ENCODE measurements at places on chromosomes 6 and 20.

DNA sequence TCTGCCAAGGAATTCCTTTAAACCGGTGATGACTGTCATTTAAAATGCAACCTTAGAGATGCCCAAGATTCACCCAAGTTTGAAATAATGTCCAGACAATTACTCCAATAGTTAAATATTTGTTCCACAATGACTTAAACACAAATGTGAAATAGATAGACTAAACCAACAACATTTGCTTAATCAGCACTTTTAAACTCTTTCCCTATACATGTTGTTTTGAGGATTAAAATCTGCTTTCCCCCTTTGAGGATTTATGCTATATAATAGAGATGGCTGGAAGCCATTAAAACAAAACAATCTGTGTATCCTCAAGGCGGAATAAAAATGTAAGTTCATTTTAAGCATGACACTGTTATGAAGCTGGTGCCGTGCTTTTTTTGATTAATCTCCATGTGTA is 297.8 kb upstream of the RSPO3 start:
- DNase-seq, result no peak

GRCh38 chr6:34437644-34437970 is 11.7 kb upstream of the RPS10 start:
- no peak for DNase-seq

DNA sequence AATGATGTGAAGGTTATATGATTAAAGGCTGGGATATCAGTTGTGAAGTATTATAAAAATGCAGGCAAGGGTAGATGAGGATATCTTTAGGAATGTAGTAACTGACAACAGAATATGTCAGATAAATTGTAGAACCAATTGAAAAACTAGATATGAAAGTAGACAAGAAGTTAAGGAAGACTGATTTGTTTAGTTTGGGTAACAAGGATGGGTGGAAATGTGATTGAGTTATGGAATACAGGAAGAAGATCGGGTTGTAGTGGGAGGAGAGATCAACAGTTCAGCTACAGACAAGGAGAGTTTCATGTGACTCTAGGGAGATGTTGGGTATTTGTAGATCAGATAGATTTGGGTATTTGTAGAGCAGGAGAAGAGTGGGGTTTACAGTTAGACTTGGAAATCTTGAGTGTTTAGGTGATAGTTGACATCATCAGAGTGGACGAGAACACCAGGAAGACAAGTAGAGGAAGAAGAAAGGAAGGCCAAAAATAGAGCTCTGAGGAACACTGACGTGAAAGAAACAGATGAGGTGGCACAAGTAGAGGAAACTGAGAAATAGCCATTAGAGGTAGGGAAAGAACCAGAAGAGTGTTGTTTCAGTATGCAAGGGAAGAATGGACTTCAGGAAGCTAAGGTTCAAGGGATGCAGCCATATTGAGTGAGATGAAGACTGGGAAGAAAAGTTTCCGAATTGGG is 12.1 kb upstream of the TSPYL1 start:
- no peak for DNase-seq

GRCh38 chr6:111846066-111846465 is 27.2 kb downstream of the FYN start:
- no peak for DNase-seq

GRCh38 chr20:19835533-19836222 is 77.6 kb downstream of the RIN2 start:
- no peak for DNase-seq

- no peak for DNase-seq
Measured at GRCh38 chr6:35544769-35545361, 32.2 kb upstream of the TULP1 start.

DNA sequence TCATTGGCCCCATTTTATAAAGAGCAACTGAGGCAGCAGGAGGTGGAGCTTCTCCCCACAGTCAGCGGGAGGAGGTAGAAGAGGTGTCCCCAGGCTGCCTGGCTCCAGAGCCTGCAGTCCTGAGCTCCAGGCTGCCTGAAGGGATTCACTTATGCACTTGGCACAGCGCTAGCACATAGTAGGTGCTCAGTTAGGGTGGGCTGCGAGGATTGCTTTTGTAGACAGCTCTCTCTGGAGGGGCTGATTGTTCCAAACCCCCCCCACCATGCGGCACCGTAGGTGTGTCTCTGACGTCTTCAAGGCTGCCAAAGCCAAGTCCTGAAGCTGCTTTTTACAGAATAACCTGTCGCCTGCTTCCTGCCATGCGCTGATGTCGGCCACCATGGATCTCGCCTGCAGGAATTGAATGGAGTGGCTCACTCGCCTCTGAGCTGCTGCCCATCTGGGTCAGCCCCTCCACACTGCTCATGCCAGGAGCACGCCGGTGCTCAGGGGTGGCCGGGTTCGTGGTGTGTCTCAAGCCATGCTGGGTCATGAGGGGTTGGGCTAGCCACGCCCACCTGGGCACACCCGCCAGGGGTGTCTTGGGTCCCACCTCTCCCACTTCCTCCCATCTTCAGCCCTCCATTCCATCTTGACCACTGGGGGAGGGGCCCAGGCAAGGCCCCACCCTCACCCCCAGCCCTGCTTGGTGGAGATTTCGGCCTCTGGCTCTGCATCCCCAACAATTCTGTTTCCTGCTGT is 59.8 kb downstream of the BCAS4 start:
- DNase-seq, result no peak

GRCh38 chr20:48060841-48061720 is 275.8 kb upstream of the SULF2 start:
- no peak for DNase-seq

DNA sequence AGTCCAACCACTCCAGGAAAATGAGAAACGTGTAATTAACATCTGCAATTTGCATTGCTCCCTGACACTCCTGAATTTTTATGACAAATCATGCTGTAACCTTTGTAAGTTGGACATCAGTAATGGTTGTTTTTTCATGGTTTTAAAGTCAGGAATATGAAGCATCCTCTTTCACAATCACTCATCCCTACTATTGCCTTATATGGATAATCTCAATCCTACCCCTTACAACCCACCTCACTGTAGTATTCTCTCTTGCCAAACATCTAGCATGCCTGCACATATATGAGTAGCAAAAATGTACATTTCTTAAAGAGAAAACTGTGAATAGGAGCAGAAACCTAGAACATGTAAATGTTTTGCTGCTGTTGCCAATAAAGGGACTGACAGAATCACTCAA is 729.5 kb downstream of the KIF16B start:
- DNase-seq, result no peak

DNA sequence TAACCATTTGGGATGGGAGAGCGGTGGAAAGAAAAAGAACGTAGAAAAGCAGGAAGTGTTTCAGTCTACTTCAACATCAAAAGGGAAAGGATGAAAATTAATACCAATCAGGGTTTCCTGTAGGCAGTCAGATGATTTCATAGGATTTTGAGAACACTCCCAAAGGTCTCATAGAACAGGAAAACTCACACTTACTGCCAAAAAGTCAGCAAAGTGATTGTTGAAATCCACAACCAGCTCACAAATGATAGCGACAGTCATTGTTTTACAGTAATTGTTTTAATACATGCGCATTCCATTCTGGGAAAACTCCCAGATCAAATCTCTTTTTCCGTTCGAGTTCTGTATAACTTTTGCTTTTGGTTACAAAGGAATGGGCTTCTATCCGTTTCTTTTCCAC is 5.3 kb upstream of the CNKSR3 start:
- no peak for DNase-seq

GRCh38 chr6:15426395-15426794 is 180.5 kb downstream of the JARID2 start:
- no peak for DNase-seq

DNA sequence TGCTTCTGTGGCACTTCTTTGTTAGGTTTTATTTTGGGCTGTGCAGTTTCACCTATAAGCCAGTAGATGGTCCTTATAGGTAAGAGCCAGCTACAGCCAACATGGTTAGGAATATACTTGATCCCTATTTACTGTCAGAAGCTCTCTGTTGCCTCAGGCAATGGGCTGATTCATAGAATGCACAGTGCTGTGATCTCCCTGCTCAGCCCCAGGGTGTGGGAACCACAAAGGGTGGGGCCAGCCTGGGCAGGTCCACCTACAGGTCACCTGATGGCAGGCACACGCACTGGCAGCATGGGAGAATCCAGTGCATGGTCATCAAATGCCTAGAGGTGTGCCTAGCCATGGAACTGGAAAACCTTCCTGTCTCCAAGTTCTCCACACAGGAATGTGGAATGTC is 191.9 kb downstream of the MOXD1 start:
- no peak for DNase-seq

- DNase-seq, result no peak
Measured at GRCh38 chr6:168892031-168892430, 361.6 kb downstream of the THBS2 start.

DNA sequence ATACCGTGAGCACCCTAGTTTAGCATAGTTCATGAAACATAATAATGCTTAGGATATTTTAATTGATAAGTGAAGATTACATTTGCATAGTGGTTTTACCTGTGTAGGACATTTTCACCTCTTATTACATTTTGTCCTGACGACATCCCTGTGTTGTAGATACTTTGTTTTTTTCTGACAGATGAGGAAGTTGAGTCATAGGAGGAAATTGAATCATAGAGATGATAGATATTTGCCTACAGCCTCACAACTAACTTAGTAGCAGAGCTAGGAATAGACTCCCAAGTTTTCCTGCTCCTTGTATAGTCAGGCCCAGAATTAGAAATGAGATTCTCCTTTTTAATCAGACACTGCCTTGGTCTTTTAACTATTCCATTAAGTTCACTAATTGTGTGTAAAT is 100.5 kb upstream of the SUPT3H start:
- no peak for DNase-seq

DNA sequence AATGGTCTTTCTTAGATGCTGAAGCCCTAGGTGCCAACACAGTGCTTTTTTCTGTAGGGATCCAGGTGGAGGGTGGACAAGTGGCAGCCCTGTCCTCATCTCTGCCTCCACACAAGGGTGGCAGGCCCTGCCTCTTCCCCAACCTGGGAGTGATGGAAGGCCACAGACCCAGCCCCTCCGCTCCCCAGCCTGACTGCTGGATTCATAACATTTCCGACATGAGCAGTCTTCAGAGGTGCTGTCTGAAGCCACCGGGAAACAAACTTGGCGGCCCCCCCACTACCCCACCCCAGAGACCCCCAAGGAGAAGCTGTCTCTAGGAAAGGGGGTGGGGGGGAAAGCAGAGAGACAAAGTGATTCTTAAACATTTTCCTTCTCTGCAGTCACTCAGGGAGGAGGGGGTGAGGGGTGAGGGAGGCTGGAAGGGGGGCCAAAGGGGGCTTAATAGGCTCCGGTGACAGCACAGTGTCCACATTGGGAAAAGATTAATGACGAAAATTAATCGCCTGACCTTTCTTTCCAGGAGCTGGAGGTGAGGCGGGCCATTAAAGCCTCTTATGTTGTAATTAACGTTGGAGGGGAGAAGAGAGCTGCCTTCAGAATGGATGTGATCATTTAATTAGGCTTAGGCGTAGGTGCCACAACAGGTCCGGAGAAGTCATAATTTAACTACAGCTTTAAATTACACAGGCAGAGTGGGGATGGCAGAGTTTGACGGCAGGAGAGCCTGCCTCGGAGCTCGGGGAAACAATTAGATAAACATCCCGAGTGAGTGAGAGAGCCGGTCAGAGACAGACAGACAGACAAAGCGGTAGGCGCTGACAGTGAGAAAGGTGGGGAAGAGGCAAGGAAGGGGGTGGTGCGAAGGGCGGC is 76.8 kb upstream of the FOXP4 start:
- DNase-seq, result no peak

- DNase-seq, result no peak
Measured at GRCh38 chr20:59947376-59947775, 7.2 kb downstream of the FAM217B start.

DNA sequence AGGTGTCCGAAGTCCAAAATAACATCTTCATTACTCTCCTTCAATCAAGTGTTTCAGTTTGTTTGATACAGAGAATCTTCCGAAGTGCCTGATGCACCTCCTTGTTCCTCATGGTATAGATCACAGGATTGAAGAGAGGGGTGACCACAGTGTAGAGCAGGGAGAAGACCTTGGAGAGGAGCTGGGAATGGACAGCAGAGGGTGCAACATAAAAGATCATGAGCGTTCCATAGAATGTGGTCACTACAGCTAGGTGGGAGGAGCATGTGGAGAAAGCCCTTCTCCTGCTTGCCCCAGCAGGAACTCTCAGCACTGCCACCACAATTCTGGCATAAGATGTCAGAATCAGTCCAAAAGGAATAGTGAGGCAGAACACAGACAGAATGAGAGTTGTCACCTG is 11.9 kb downstream of the OR12D1 start:
- DNase-seq, result no peak

DNA sequence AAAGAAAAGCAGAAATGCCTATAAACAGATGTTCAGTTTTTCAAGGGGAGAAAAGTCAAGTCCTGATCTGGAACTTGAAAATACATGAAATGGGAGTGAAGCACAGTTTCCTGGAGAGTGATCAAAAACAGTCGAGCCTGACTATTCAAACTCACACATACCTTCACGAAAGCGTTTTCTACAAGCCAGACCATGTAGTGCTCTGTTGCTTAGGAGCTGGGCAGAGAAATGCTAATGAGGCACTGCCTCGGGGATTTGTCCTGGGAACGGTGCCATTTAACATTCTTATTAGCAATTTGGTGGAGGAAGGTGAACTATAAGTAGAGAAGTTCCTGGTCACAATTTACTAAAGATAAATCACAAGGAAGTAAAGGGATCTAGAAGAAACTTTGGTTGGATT is 5.9 kb downstream of the NHSL1 start:
- DNase-seq, result no peak

DNA sequence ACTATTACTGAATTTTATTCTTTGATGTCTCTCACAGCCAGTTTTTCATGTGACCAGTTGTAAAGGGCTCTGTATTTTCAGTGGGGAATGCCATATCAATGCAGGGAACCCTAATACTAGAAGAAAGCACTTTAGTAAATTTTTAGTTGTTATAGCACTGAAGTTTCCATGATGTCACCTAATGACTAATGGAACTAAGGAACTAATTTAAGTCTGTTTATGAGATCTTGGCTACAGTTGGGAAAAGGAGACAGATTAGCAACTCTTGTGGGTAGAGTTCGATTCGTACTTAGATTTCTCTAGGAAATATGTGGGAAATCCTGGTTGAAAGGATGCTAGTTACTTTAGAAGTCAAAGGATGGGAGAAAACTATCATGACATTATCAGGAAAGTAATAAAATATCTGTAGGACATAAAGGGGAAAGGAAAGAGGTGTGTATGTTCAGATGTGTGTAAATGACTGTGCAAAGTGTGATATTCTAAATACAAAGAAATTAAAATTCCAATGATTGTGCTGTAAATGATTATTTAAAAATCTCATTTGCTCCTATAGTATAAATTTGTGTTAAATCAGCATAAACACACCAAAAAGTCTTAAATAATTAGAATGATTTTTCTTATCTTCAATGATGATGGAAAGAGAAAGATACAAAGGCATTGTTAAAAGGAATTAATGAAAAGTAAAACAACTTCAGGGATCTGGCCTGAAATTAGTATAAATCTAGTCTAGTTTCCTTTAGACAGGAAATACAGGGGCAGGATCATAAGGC is 103.4 kb downstream of the LRRC1 start:
- DNase-seq, result no peak

DNA sequence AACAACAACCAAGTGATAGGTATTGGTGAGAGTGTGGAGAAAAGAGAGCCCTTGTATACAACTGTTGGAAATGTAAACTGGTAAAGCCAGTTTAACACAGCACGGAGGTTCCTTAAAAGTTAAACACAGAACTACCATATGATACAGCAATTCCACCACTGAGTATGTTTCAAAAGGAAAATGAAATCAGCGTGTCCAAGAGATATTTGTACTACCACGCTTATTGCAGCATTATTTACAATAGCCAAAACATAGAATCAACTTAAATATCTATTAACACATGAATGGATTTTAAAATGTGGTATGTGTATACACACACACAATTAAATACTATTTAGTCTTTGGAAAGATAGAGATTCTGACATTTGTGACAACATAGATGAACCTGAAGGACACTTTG is 1.1 kb downstream of the PTCHD4 start:
- peak; percentile 13 for DNase-seq

- DNase-seq, result no peak
Measured at GRCh38 chr6:2968600-2969135, 2.7 kb downstream of the SERPINB6 start.

All from NCI-H510A (cell line).